Kasumi-1 (cell line): ENCODE measurements at places on chromosomes 5 and 9.

- DNase-seq: no peak
Observed at GRCh38 chr5:119054101-119054500, 16.8 kb upstream of the DMXL1 start.

DNA sequence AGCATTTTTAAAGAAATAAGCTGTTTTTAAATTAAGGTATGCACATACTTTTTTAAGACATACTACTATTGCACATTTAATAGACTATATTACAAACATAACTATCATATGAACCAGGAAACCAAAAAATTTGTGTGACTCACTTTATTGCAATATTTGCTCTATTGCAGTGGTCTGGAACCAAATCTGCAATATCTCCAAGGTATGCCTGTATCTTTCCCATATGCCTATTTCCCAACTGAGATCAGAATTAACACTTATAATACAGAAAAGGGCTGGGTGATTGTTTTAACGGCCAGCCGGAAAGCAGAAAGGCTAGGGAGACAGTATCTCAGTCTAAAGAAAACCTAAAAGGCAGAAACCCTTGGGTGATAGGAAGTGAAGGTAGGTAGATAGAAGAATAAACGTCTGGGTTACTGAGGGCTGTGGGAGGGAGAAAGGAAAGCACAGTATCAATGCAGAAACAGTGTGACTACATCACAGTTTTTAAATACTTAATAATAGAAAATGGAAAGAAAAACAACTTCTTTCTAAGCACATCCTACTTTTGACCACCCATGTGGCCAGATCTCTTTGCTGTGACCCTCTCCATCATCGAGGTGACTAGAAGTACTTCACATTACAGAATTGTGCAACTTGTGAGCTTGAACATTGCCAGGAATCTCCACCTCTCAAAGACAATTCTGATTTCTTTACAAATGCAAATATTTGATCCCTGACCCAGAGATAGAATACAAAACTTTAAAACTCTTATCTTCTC, 126.4 kb downstream of the LPAR1 start:
- no peak for DNase-seq

- no peak for DNase-seq
Observed at GRCh38 chr9:135198144-135198543, 110.7 kb downstream of the OLFM1 start.

DNA sequence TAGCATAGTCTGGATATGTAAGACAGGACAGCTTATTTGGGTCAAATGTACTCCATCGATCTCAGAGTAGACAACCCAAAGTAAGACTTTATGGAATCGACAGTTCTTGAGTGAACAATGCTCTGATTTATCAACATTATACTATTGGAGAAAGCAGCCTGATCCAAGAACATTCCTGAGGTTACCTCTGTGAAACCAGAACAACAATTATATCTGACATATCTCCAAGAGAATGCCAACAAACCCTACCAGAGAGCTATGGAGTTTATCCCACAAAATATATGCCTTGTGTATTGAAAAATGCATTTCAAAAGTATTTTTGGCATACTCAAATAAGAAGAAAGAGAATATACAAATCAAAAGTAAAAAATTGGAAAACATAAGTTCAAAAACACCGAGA, 1985.9 kb downstream of the EFNA5 start:
- no peak for DNase-seq

GRCh38 chr5:137281201-137281600, 217.9 kb downstream of the SPOCK1 start:
- DNase-seq: no peak

- DNase-seq: no peak
Observed at GRCh38 chr5:151295791-151296477, 7.6 kb downstream of the SLC36A3 start.

DNA sequence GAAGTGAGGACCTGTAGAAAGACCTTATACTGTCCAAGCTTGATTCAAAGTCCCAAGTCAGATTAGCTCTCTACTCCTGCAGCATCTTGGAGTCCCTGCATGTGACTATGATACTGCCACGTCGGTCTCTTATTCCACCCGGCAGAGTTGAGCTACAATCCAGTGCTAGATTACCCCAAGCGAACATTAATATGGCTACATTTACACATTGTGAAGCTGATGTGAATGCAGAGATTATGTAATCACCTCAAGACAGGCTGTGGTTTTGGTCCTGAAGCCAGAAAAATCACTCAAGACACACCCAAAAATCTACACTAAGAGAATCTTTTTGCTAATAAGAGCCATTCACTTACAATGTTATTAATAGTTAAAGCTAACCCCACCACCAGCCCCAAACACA, 116.7 kb downstream of the GNA14 start:
- DNase-seq: no peak

- DNase-seq: no peak
Observed at GRCh38 chr5:41788941-41789368, 81.3 kb downstream of the OXCT1 start.

GRCh38 chr5:5144441-5144840, 4.3 kb downstream of the ADAMTS16 start:
- no peak for DNase-seq

DNA sequence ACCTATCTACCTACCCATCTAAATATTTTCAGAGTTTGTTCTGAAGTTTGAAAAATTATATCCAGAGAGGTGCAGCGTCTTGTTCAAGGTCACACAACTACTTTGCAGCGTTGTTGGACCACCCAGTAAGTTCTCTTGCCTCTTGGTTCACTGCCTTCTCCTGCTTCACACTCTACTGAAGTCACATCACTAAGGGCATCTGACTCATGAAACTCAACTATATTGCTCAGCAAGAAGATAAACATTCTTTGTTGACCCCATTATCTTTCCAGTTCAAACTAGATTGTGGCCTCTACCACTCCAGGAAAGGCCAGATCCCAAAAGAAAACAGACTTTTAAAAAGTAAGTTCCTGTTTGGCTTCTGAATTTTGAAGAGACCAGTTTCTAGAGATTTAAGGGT, 326.9 kb downstream of the SLIT3 start:
- no peak for DNase-seq

DNA sequence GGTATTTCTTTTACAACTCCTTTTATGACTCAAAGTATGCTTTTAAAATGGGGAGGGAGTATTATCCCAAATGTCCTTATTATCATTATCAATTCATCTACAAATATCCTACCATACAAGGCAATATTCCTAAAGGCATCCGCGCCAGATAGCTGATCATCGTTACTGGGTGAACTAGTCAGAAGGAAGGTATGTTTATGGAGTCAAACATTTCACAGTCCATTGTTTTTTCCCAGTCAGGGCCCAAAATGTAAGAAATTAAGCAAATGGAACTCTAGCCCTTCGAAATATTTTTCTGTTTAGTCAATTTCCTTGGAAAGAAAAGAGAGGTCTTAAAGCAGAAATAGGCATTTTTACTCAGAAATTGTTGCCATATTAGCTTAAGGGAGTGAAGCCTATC, 188.5 kb upstream of the CCNG1 start:
- DNase-seq: no peak

DNA sequence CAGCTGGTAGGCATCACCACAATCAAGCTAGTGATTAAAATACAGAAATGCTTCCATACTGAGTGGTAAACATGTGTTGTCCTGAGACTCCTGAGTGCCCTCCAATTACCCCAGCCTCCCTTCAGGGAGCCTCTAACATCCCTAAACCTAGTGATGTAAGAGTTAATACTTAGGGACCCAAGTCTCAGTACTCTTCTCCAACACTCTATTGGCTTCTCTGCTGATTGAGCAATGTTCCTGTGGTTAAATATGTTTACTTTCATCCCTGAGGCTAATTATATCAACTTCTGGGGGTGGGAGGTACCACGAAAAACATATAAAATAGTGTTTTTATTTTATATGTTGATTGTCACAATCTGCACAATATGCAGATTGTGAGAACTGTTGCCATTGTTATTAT, 5.0 kb downstream of the GRXCR2 start:
- DNase-seq: no peak

- DNase-seq: no peak
Observed at GRCh38 chr5:132003982-132004381, 7.5 kb downstream of the ACSL6 start.

- DNase-seq: no peak
Observed at GRCh38 chr5:41842777-41843176, 27.4 kb downstream of the OXCT1 start.

DNA sequence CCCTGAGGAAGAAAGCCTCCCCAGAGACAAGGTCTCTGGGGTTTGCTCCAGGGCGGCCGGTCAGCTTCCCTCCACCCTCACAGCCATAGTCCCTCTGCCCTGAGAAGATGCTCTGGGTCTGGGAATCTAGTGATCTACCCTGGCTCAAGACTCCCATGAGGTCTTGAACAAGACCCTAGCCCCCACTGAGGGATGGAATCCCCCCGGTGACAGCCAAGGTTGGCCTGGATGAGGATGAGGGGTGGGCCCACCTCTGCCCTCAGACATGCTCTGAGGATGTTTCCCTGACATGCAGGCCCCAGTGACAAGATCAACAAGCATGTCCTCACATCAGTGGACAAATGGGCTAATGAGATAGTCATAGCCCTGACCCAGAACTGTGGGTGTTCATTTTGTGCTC, 138.6 kb downstream of the C5orf15 start:
- DNase-seq: no peak

- peak; percentile 43 for DNase-seq
Observed at GRCh38 chr5:91061946-91062562, 321.1 kb downstream of the ARRDC3 start.

DNA sequence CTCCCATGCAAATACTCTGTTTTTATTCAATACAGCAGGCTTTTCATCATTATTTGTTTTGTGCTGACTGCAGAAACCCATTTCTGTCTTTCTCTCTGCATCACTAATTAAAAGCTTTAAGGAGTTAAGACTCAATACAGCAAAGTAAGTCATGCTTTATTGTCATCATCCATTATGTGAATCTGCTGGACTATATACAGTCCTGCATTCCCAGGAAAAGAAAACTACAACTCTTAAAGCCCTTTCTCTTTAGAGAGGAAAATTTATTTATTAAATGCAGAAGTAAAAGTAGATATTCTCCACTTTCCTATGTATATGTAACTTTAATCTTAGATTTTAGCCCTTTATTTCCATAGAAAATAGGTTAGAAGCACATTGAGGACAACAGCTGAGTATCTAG, 706.6 kb upstream of the RGMB start:
- no peak for DNase-seq

DNA sequence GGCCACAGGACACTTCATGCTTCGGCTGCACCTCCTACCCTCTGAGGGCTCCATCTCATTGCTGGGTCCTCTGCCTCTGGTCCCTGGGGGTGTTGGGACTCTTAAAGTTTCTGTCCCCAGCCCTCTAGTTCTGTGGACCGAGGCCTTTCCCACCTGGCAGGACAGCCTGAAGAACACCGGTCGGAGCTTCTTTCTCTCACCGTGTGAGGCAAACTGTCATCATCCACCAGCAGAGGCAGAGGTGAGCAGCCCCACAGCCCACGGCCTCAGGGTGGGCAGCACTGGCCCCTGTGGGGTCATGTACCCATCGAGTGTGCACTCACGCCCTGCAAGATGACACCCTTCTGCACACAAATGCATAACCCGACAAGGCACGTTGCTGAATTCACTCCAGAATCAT, 49.9 kb downstream of the IRX2 start:
- no peak for DNase-seq

GRCh38 chr9:137406876-137407589, 15.9 kb downstream of the EXD3 start:
- DNase-seq: peak; percentile 30

- no peak for DNase-seq
Observed at GRCh38 chr5:95959888-95960666, 1.6 kb downstream of the ELL2 start.

- no peak for DNase-seq
Observed at GRCh38 chr5:116410336-116410890, 164.2 kb downstream of the SEMA6A start.

- no peak for DNase-seq
Observed at GRCh38 chr5:141880961-141881801, 3.0 kb upstream of the PCDH1 start.

GRCh38 chr9:79644601-79645000, 72.8 kb downstream of the TLE4 start:
- DNase-seq: no peak

DNA sequence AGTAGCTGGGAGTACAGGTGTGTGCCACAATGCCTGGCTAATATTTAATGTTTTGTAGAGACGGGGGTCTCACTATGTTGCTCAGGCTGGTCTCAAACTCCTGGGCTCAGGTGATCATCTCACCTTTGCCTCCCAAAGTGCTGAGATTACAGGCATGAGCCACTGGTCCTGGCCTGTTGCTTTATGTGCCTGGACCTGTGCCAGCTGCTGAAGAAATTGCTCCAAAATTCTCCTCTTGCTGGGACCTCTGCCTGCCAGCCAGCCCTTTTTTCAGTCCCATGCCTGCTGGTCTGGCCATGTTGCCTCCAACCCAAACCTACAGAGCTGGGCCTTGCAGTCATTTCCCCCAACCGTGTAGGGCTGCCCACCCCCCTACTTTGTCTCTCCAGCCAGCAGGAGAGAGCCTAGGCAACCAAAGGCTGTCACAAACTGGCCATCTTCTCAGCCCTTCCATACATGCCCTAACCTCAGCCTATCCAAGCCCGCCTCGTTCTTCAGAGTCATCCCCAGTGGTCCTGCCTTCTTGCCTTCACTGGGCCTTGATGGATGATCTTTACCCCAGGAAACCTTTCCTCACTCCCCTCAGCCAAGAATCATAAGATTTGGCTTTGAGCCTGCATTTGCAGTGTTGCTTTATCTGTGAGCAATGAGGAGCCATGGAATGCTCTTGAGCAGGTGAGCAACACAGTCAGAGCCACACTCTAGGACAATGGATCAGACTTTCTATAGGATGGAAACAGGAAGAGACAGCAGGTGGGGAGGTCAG, 27.4 kb upstream of the SYNPO start:
- DNase-seq: no peak

DNA sequence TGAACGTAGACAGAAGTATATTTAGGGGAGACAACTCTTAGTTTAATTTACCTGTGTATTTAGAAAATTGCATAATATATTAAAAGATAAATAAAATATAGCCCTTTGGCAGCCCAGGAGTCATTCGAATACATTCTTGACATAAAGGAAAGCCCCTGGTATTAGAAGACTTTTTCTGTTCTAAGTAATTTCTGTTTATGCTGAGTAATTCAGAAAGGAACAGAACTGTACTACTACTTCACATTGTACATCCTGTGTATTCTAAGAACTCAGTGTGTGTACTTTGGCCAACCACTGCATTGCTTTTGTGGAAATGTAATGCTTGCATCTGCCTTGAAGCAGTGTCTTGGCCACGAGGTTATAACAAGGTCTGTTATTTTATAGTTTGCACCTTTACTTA, 136.4 kb downstream of the KDM4C start:
- no peak for DNase-seq

DNA sequence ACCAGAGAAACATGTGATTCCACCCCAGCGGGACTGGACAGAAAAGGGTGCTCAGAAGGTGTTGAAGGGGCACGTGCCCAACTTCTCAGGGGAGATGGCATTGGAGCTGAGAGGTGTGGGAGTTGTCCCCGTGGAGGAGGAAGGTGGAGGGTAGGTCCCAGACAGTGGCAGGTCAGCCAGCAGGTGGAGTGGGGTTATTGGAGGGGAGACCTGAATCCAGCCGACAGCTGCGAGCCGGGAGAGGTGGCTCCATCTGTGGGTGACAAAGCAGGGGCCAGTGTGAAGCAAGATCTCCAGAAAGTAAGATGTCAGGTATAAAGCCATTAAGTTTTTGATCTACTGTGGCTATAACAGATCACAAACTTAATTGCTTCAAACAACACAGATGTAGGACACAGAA, 75.1 kb downstream of the HRH2 start:
- no peak for DNase-seq

GRCh38 chr9:116142706-116143492, 10.7 kb upstream of the PAPPA start:
- no peak for DNase-seq
